ENCODE measurements at places on chromosomes 2 and 18.
A peak's percentile ranks its signal among the peaks of the same experiment; 100 is the strongest.

GRCh38 chr18:62609764-62610163 lies 86.9 kb downstream of the ZCCHC2 start:
- no peak for DNase-seq

DNA sequence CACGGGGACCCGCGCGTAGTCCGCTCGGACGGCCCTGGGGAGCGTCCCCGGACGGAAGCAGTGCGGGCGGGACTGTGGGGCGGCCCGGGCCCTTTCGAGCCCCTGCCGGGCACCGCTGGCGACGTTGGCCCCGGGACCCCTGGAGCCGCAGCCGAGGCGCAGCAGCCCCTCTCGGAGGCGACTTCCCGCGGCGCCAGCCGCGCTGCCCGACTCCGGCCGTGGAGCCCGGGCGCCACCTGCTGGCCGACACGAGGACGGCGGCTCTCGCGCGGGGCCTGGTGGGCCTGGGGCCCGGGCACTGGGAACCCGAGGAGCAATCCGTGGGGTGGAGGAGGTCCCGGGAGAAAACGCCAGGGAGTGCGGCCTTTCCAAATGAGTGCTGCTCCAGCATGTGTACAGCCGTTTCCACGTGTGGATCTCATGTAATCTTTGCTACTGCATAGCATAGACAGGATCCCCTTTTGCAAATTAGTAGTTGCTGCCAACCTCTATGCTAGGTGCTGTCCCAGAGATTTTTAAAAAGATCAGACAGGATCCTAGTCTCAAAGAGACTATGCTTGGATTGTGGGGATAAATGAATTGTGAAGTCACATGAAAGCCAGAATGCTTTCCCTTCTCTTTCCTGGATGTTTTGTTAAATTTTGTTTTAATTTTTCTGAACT lies 4.0 kb downstream of the ID2 start:
- DNase-seq = peak; percentile 82

DNA sequence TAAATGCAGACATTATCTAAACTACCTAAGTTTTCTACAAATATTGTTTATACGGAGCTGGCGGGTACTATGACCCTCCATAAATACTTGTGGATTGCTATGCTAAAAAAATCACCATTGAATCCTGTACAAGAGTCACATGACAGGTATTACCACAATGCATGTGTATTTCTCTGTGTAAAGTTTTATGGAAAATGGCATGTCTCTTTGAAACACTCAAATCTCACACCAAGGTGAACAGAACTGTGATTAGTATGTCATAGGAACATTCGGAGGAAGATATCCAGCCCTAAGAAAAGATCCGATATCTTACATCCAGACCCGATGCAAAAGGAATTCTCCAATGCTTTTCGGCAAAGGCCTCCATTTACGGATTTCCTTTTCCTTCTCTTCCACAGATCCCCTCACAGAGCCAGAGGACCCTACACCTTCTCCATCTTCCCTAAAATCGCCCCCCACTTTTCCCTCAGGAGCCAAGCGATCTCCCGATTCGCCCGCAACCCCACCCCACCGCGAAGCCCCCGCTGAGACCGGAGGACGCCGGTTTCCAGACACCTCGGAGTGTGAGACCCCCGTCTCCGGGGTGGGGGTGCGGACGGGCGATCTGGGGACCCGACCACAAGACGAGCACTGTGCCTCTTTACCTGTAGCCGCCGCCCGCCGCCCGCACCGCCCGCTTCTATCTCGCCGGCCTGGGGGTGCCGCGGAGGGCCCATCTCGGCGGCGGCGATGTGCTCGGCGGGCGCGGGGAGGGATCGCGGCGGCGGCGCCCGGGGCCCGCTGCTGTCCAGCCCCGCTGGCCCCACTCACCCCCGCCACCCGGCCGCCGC lies 1.2 kb downstream of the SAP130 start:
- peak; percentile 1 for DNase-seq

DNA sequence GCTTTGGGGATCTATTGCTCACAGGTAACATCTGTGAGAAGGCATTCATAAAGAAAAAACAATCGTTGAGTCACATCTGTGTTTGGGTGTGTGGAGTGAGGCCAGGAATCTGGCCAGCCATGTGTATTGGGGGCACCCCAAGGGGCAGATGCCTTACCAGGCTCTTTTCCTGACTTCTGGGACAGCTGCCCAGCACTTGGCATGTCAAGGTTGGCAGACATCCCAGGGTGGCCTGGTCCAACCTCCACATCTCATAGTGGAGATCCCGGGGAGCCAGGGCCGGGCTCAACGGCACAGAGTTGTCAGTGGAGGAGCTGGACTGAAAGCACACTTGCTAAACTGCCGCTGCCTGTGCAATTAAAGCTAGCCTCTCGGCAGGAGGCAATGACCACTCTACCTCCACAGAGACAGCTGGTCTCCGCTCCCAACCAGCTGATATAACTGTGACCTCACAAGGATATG lies 75.3 kb upstream of the MGAT4A start:
- DNase-seq = no peak

DNA sequence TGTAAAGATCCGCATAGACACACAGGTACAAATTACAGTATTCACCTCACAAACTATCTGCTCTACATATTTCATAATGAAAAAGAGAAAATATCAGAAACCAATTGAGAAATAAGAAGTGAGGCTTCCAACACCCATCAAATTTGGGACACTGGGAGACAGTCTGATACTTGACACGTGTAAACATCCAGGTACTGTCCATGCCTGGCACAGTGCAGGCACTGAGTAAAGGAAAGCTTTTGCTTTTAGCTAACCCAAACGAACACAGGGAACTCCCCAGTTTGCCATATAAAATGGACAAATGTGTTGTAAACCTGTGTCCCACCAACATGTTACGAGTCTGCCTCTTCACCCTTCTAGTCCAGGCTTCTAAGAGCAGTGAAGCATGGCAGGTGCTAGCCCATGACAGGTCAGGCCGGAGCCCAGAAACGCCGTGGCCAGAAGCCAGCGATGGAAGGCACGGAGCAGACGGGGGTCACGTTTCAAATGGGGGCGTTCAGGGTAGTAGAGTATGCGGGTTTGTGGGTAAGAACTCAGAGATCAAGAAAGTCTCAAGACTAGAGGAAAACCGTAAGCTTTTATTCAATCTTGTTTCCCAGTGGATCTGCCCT lies 27.0 kb downstream of the CDH2 start:
- DNase-seq = no peak

DNA sequence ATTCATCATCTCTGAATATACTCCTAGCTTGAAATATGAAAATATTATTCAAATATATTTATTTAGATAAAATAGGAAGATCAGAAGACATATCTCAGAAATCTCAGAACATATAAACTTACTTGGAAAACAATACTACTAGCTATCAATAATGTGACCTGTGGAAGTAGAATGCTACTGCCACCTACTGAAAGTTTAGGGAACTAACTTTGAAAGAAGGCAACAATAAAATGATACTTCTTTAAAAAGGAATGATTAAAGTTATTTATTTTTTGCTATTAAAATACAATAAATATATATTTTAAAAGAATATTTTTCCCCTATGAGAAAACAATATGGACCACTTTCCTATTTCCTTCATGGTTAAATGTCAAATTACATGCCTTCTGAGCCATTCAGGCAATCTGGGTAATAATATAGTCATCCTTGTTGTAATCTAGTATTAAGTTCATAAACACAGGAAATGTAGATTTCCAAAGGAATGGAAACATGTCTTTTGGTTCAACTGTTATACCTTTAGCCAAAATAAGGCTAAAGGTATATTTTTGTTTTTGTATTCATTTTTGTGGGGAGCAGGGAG lies 26.0 kb downstream of the ACADL start:
- no peak for DNase-seq

- DNase-seq = no peak
Observed at GRCh38 chr2:95359031-95359430, 43.5 kb upstream of the FAHD2A start.

GRCh38 chr2:177746358-177746757 lies 326.2 kb downstream of the PDE11A start:
- no peak for DNase-seq

GRCh38 chr18:76697441-76697901 lies 124.9 kb upstream of the ZNF236 start:
- DNase-seq = no peak

- DNase-seq = no peak
Observed at GRCh38 chr2:16226943-16227664, 286.8 kb downstream of the MYCN start.

DNA sequence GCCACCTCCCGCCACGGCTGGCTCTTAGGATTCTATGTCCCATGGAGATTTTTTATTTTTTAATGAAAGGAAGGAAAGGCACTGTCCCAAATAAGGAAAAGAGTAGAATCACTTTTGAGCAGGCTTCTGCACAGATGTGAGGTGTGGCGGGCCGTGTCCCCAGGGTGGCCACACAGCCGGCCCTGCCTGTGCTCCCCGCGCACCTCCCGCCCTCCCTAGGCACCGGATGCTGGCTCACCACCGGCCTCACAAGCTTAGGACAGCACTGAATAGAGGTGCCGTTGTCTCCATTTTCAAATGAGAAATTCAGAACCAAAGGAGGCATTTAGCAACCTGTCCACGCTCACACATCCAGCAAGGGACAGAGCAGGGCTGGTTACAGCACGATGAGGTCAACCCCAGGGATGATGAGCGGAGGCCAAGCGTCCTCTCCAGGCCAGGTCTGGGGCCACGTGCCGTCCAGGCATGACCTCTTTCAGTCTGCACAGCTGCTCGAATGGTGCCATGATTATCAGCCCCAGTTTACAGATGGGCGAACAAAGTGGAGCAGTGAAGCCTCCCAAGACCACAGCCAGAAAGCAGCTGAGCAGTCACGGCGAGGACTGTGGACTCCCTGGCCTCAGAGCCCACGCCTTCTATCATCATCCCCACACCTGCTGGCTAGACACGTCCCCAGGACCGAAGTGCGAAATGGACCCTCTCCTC lies 20.7 kb upstream of the TEX51 start:
- DNase-seq = no peak

DNA sequence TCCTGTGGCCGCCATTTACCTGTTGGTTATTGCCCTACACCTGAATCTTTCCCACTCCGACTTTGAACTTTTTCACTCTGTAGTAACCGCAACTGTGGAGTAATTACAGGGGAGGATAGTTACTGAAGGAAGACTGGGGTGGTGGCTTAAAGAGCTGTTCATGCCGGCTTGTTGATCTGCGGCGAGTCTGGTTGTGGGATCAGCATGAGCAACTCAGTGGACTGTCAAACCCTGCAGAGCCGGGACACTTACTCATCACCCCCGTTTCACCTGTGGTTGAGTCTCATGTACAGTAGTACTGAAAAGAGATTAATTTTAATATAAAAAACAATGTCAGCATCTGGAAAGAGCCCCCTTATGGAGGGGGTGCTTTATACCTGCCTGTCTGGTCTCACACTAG lies 2.1 kb downstream of the ASB1 start:
- DNase-seq = no peak

DNA sequence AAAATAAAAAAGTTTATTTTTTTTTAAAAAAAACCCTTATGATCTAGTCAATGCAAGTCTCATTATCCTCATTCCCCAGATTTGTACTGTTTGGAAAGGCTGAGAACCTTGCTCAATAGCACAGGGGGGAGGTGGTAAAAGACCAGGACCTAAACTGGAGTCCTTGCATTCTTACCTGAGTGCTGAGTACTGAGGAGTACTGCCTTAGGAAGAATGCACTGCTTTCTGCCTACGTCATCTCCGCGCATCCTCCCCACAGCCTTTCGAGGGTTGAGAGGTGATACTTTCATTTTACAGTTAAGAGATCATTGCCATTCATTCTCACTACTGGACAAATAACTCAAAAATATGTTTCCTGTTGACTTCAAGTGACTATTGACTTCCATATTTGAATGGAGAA lies 73.8 kb downstream of the MAP3K20 start:
- no peak for DNase-seq

DNA sequence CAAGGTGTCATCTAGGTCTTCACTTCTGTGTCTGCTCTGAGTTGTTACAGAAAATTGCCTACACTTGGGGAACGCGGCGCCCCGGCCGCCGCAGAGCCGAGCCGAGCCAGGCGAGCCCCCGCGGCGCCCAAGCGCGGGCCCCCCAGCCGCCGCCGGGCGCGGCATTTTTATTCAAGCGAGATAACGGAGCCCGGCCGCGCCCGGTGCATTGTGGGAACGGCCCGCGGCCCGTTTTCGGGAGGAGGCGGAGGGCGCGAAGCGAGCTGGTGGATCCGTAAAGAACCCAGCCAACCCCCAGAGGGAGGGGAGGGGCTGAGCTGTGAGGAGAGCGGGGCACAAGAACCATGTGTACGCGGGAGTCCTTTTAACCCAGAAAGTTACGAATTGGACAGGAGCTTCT lies 191.8 kb downstream of the FTCDNL1 start:
- DNase-seq = no peak

- no peak for DNase-seq
Observed at GRCh38 chr2:207505171-207505570, 24.6 kb upstream of the CREB1 start.

DNA sequence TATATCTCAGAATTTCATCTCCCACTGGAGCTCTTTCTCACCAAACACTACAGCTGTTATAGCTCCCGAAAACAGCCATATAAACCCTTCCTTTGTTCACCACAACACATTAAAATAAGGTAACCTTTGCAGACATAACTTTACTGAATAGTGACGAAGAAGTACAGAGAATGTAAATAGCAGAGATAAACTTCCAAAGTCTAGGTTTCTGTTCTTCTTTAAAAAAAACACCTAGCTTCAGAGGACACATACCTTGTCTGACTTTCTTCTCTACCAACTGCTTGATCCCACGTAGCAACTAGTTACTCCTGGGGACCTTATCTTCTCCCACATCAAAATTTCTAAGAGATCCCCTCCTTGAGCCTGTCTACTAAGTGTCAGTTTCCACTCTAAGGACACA lies 32.3 kb downstream of the ATL2 start:
- no peak for DNase-seq

GRCh38 chr2:69961496-69961895 lies at the start of gene ASPRV1:
Gene ASPRV1, minus strand, starts transcription at chr2:69961631. Its CDS starts 195 bp downstream, at chr2:69961436.
- no peak for DNase-seq

DNA sequence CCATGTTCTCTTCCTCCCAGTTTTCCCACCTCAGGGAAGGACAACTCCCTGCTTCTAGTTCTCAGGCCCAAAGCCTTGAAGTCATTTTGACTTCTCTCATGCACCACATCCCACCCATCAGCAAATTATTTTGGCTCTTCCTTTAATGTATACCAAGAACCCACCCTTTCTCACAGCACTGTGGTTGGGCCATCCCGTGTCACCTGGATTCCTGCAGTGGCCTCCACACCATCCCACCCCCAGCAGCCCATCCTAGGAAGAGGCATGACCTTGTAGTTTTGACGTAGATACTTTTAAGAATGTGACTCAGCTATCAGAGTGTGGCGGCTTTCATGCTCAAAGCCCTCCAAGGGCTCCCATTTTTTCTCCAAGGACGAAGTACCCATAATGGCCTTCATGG lies 25.6 kb upstream of the CCDC68 start:
- no peak for DNase-seq
